Fibroblast of lung (primary cell): ENCODE measurements at places on chromosomes 5 and 9. TPM values are rescaled to one million over a fixed set of nuclear protein-coding genes. Genes with fewer than 3 reads are reported as not detected.

Gene MEIKIN
- not detected in 2 replicates for polyA plus RNA-seq

Gene BARX1
- not detected in 2 replicates for polyA plus RNA-seq

Gene NR2F1
- 64.4 and 90.5 TPM in 2 replicates for polyA plus RNA-seq

Gene BHMT2
- polyA plus RNA-seq, result 6.1 and 6.5 TPM in 2 replicates

Gene PCDHGB7
- 11.3 and 15.3 TPM in 2 replicates for polyA plus RNA-seq

Gene SPEF2
- 2.6 and 5.2 TPM in 2 replicates for polyA plus RNA-seq

Gene CDC26
- 59.9 and 63.2 TPM in 2 replicates for polyA plus RNA-seq

Gene SPACA9
- 3.9 and 4.4 TPM in 2 replicates for polyA plus RNA-seq

Gene FIBCD1
- polyA plus RNA-seq, result 7.2 and 28.0 TPM in 2 replicates

Gene CDX1
- polyA plus RNA-seq, result 0.09 and 1.8 TPM in 2 replicates

Gene ADAMTSL2
- polyA plus RNA-seq, result 0.09 TPM in 1 of 2 replicates, not detected in the other

Gene PTGS1
- polyA plus RNA-seq, result 52.9 and 86.5 TPM in 2 replicates

Gene DEPDC1B
- 3.2 and 8.8 TPM in 2 replicates for polyA plus RNA-seq

Gene SPINK4
- not detected in 2 replicates for polyA plus RNA-seq

Gene IGIP
- polyA plus RNA-seq, result 1.5 and 3.8 TPM in 2 replicates

Gene BRINP1
- polyA plus RNA-seq, result 0.02 and 0.06 TPM in 2 replicates

Gene GABRP
- not detected in 2 replicates for polyA plus RNA-seq

Gene PFN3
- polyA plus RNA-seq, result not detected in 2 replicates

Gene ADAMTS13
- polyA plus RNA-seq, result 0.45 and 0.78 TPM in 2 replicates

Gene AIF1L
- polyA plus RNA-seq, result 1.8 and 2.3 TPM in 2 replicates

Gene GRM6
- polyA plus RNA-seq, result not detected in 2 replicates

Gene CCDC192
- polyA plus RNA-seq, result not detected in 2 replicates

Gene SRD5A1
- 12.1 and 14.5 TPM in 2 replicates for polyA plus RNA-seq

Gene IL11RA
- 3.1 and 5.0 TPM in 2 replicates for polyA plus RNA-seq

Gene BTNL3
- polyA plus RNA-seq, result not detected in 2 replicates

Gene PCDH12
- 0.01 and 0.02 TPM in 2 replicates for polyA plus RNA-seq

Gene LYSMD3
- polyA plus RNA-seq, result 22.3 and 30.0 TPM in 2 replicates

Gene LECT2
- polyA plus RNA-seq, result not detected in 2 replicates

Gene LCN1
- polyA plus RNA-seq, result not detected in 2 replicates

Gene C9orf57
- not detected in 2 replicates for polyA plus RNA-seq

Gene SSNA1
- 37.7 and 51.2 TPM in 2 replicates for polyA plus RNA-seq

Gene IRX4
- polyA plus RNA-seq, result not detected in 2 replicates

Gene CCDC187
- under 0.01 TPM in 1 of 2 replicates, not detected in the other for polyA plus RNA-seq

Gene C9orf153
- 0.06 and 0.17 TPM in 2 replicates for polyA plus RNA-seq

Gene OR1J2
- polyA plus RNA-seq, result 0.19 and 0.23 TPM in 2 replicates
